ENCODE measurements at places on chromosomes 5 and 9. TPM values are rescaled to one million over a fixed set of nuclear protein-coding genes. Genes with fewer than 3 reads are reported as not detected.

GRCh38 chr5:31637851-31638250 lies 1.1 kb upstream of the PDZD2 start:
- H3K4me1 ChIP-seq, result peaks cover 8% of the 10 kb centered on the region
- no peak overlapping the region for H3K27ac ChIP-seq
- H3K27me3 ChIP-seq, result peaks cover 17% of the 10 kb centered on the region
- H3K4me3 ChIP-seq, result no peak overlapping the region
- no peak for DNase-seq

The CCDC69 gene
- 0.43 TPM for total RNA-seq

GRCh38 chr5:14118551-14119320 lies 24.4 kb upstream of the TRIO start:
- H3K36me3 ChIP-seq, result peaks cover 4% of the 10 kb centered on the region
- H3K27me3 ChIP-seq, result peaks cover 4% of the 10 kb centered on the region

The CORO2A gene
- total RNA-seq, result 2.0 TPM

The OR1Q1 gene
- total RNA-seq, result not detected

DNA sequence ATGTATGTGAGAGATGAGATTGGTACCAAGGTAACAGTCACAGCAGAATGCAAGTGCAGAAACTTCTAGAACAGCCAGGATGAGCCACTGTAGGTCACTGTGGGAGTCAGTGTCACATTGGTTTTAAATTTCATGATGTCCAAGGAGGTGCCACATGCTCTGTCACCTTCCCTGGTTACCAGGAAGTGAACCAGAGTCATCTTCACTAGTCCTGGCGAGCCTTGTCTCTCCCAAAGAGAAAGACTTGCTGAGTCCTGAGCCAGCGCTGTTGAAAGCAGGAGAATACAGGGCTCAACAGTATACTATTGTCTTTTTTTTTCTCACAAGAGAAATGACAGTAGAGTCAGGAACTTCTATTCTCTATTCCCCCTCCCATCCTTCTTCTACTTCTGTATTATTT lies 615.5 kb downstream of the RAB3C start:
- DNase-seq, result no peak
- H3K27ac ChIP-seq, result no peak overlapping the region
- no peak overlapping the region for H3K4me3 ChIP-seq
- H3K36me3 ChIP-seq, result no peaks in the 10 kb centered on the region

DNA sequence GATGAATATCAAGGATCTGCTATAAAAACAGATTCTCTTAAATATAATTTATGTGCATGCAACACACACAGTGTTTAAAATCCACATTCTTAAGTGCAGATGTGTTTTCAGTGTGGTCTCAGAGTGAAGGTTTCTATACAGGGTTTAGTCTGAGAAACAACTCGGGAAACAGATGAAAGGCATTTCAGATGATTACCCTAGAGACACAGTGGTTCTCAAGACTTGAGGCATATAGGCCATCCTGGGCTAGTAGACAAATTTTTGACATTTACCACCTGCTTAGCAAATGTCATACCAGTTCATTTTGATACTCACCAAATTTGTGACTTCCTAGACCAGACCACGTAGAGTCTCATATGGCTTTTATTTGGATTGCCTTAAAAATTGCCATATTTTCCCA lies 216.5 kb downstream of the ARL15 start:
- no peak overlapping the region for H3K4me3 ChIP-seq
- peaks cover 3% of the 10 kb centered on the region for H3K36me3 ChIP-seq
- H3K27me3 ChIP-seq, result no peaks in the 10 kb centered on the region
- DNase-seq, result no peak

The SLC1A3 gene
- 0.42 TPM for total RNA-seq

- no peak for DNase-seq
These were observed 25.7 kb downstream of the NCS1 start for GRCh38 chr9:130197888-130198287.

DNA sequence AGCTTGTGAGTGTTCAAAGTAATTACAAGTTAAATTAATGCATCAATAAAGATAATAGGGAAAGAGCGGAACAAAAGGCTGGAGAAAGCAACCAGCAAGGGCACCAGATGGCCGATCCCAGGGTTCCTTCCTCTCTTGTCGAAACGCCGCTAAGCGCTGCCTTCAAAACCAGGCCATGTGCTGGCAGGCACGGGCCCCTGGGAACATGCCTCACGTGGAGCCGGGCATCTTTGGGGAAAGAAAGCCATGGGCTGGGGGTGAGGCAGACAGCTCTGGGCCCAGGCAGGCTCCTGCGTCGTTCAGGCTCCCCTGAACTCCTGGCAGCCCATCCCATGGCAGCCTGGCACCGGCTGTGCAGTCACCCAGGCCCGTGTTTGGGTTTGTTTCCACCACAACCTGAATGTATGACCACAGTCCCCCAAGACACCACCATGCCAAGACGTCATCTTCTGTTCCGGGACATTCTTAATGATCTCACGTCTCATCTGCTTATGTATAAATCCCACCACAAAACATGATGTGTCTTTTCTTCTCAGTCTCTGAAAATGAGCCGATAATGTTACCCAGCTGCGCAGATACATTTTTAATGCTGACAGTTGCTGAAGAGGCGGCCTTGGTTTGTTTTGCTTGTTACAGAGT lies 110.4 kb upstream of the SARDH start:
- DNase-seq, result no peak
- H3K27me3 ChIP-seq, result no peaks in the 10 kb centered on the region
- H3K4me1 ChIP-seq, result no peaks in the 10 kb centered on the region

The ST8SIA4 gene
- total RNA-seq, result not detected
